ENCODE measurements at places on chromosomes 16 and 17. TPM values are rescaled to one million over a fixed set of nuclear protein-coding genes. Genes with fewer than 3 reads are reported as not detected.

Gene ATAD5
- 10.1 TPM for polyA plus RNA-seq

Gene G6PC1
- 5.2 TPM for polyA plus RNA-seq

Gene ZNF200
- polyA plus RNA-seq, result 12.2 TPM

Gene TCF25
- 176 TPM for polyA plus RNA-seq
